ENCODE measurements at places on chromosomes 5 and 9.

- peak; percentile 71 for DNase-seq
These were observed 21.0 kb upstream of the SCGB3A2 start for GRCh38 chr5:147857302-147858129.

DNA sequence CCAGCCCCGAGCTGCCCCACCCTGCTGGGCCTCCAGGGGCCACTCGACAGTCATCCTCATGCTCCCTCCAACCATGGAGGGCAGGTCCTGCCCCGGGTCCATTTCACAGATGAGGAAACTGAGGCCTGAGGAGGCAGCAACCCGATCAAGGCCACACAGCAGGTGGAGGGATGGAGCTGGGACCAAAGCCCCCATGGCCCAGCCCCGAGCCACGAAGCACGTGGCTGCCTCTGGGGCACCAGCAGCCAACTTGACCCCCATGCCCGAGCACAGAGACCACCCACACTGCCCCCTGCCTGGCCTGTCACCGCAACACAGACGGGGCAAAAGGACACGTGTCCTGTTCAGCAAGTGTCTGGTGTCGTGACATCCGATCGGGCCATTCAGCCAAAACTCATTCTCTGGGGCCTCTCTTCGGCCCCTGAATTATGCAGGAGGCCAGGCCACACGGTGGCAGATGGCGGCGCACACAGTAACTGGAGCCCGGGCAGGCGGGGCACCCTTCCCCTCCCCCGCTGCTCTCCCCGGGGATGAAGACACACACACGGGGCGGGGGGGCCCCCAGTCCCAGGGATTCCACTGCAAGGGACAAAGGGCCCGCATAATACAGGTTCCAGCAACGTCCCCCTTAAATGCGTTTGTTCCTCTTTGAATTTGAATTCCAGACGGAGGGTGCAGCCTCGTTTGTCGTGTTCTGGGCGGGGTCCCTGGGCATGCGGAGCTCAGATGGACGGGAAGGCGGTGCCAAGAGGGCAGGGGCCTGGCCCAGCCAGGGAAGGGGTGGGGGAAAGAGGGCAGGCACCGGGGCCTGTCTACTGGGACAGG is 29.4 kb upstream of the TMEM250 start:
- DNase-seq = no peak

GRCh38 chr9:93857528-93857927 is 97.6 kb downstream of the BARX1 start:
- DNase-seq = no peak

DNA sequence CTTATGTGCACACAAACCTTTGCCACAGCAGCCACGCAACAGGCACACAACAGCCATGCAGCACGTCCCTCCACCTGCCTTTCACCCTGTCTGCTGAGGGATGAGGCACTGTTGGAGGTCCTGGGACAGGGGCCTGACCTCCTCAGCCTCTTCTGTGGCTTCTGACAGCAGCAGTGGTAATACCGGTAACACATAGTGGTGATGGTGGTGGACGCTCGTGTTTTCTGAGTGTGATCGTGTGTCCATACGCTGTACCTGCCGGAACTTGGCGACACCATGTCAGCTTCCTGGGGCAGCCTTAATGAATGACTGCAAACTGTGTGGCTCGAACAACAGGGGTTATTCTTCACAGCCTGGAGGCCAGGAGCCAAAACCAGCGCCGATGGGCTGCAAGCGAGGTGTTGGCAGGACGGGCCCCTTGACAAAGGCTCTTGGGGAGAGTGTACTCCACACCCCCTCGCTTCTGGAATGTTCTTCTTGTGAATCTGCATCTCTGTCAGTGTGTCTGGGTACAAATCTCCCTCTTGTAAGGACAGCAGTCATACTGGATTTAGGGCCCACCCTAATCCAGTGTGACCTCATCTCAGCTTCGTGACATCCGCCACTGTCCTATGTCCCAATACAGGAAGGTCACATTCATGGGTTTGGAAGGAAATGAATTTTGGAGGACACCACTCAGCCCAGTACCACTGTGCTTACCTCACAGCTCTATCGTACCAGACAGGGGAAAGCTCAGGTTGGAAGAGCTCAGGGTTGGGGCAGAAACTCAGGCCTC is 55.3 kb upstream of the EXOC3 start:
- DNase-seq = no peak

DNA sequence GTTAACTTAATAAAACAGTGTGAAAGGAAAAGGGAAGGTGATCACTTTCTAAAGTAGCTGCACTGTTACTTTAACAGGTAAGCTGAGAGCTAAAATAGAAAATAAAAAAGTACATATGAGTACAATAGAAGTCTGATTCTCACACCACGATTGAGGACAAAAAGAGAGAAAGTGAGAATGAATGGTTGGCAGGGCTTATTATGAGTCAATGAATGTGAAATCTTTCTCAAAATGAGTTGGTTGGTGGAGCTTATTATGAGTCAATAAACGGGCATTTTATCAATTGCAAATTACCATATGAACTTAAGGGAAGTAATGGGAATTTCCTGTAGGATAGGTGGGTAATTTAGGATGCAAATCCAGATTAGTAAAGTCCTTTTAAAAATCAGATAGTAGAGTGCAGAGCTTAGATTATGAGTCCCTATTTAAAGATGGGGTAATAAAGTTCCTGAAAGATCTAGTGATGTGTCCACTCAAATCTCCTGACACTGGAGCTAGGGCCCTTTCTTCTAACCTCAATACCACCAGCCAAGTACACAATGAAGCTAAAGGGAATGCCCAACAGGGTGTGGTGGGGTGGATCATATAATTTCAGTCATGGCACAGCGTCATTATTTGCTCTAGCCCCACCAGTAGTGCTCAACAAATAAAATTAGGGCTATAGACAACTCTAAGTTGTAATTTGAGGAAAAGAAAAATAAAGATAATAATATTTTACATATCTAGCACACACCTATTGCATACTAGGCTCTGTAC is 21.1 kb upstream of the TLR4 start:
- no peak for DNase-seq

DNA sequence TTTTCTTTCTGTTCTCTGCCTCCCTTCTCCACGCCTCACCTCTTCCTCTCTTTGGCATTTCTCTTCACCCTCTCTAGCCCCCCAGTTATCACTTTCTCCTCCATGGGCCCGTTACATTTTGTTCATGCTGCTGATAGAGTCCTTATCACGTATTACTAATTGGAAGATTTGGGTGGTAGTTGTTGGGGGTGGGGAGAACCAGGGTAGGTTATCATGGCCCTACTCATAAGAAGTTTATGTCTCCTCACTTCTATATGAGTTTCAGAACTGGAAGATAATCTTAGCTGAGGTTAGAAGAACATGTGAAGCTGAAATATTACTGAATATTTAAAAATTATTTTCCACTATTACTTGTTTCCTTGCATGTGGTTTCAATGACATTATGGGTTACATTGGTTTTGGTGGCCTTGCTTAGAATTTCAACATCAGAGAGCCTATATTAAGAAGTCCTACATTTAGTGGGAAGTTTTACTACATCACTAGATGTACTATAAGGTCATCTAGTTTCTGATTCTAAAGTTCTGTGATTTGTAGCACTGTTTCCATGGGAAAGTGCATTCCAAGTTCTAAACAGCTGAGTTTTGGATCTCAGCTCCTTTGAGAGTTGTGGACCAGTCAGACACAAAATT is 36.8 kb downstream of the PIP5K1B start:
- DNase-seq = no peak

DNA sequence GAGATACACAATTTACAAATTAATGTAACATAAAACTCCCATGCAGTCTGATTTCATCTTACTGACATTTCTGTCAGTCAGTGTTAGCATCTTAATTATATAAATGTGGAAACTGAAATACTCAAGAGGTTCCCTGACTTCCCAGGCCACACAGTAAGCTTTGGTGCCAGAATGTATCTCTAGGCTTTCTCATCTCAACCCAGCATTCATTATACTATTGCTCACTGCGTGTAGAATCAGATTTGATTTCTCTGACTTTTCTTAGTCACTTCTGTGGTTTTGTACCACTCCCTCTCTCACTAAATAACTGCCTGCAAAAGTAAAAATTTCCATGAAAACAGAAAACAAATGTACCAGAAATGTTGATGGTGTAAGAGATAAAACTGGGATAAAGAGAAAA is 31.7 kb upstream of the CDKN2B start:
- DNase-seq = peak; percentile 82

- DNase-seq = no peak
These were observed 64.9 kb downstream of the PDE4D start for GRCh38 chr5:59828623-59829022.

DNA sequence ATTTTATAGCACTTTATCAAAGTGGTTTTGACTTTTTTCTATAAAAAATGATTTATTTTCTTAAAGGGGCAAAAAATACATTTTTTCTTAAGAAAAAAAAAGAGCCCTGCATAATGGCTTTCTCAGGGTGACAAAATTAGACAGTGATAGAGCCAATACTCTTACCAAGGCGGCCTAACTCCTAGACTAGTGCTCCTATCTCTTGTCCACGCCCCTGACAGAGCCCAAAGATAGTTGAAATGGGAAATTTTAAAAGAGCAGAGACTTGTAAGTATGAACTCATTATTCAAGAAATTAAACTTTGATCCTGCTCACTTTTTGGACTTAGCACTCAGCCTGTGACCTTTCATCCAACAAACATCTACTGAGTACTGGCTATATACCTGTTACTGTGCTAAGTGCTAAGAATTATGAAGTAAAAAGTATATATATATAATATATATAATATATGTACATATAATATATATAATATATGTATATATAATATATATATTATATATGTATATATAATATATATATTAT is 1.2 kb downstream of the INVS start:
- no peak for DNase-seq

DNA sequence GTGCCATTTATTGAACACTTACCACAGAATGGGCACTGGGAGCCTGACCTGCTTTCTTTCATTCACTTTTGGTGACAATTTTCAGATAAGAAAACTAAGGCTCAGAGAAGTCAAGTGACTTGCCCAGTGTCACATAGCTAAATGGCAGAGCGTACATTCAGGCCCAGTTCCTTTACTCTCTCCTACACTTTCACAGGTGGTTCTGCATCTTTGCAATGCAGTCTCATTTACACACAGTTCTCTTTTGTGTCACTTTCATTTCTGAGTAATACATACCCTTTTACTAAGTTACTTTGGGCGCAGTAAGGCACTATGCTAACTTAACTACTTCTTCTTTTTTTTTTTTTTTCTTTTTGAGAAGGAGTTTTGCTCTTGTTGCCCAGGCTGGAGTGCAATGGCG is 8.3 kb downstream of the NFIL3 start:
- no peak for DNase-seq

- DNase-seq = no peak
These were observed 111.9 kb upstream of the MTAP start for GRCh38 chr9:21690561-21690960.

DNA sequence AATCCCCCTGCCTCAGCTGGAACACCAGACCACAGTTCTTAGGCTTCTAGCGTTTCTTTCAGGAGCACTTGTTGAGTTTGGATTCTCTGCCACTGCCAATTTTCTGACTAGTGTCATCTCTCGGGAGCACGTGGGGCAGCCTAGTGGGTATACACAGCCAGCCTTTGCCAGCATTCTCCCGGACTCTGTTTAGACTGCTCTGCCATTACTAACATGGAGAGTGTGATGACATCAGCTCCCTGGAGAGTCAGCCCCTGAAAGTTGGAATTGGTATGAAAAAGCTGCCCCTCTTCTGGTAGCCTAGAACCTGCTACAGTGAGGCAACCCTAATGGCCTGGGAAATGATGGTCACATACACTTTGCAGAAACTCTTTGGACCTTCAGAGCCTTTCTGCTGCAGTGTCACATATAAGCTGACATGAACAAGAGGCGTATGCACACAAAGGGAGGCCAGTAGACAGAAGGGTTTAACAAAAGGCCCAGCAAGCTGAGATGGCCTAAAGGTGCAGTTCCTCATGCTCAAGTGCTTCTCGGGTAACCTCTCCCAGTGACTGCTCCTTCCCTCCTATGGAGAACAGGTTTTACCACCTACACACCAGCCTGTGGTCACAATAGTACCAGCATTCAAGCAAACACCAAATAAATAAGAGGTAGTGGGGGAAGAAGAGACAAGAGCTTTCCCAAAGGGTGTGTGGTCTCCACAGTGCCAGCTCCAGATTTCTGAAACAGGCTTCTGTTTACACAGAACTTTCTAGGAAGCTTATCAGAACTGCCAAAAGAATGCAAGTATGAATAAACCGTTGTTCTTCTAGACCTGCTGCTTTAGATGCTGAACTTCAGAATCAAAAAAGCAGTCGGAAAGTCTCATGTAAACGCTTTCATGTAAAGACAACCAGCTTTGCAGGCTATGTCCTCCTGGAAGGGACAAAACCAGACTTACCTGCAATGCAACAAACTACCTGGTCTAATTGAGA is 16.5 kb downstream of the SPACA9 start:
- peak; percentile 61 for DNase-seq

GRCh38 chr5:95374061-95374460 is 17.1 kb upstream of the FAM81B start:
- DNase-seq = no peak

DNA sequence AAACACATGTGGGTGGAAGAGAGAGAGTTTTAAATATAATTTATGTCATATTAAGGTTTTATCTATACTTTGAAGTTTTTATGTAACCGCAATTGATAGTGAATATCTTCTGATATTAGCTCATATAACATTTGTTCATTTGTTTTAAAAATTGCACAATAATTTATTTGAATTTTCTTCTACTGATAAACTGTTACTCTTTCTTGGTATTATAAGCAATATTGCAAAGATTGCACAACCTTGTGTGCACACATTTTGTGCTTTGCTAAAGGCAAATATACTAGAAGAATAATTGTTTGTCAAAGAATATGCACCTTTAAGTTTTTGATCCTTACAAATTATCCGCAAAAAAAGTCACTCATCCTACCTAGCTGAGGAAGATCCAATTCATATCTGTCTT is 275.7 kb downstream of the TLR4 start:
- DNase-seq = no peak

GRCh38 chr9:80550181-80550580 is 978.4 kb downstream of the TLE4 start:
- DNase-seq = no peak

GRCh38 chr9:76459694-76460635 is 983 bp downstream of the GCNT1 start:
- peak; percentile 61 for DNase-seq

GRCh38 chr9:86434039-86434726 is 80.0 kb upstream of the TUT7 start:
- peak; percentile 67 for DNase-seq

DNA sequence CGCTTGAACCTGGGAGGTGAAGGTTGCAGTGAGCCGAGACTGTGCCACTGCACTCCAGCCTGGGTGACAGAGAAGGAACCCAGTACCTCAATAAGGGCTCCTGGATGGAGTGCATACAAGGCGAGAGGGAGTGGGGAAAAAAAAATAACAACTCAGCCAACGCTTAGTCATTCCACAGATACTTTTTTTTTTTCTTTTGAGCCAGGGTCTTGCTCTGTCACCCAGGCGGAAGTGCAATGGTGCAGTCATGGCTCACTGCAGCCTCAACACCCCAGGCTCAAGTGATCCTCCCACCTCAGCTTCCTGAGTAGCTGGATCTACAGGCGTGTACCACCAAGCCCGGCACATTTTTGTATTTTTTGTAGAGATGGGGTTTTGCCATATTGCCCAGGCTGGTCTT is 59.5 kb upstream of the GGTA1 start:
- DNase-seq = peak; percentile 79
